ENCODE measurements at places on chromosomes 5 and 9. TPM values are rescaled to one million over a fixed set of nuclear protein-coding genes. Genes with fewer than 3 reads are reported as not detected.
A peak's percentile ranks its signal among the peaks of the same experiment; 100 is the strongest.

Gene IL13
- 0.30 TPM for total RNA-seq

Gene PCDHB7
- total RNA-seq: not detected

Gene SLC34A3
- total RNA-seq: not detected

Gene RNF183
- 0.37 TPM for total RNA-seq

Gene ADAMTS2
- total RNA-seq: not detected

Gene TMEFF1
- 0.20 TPM for total RNA-seq

DNA sequence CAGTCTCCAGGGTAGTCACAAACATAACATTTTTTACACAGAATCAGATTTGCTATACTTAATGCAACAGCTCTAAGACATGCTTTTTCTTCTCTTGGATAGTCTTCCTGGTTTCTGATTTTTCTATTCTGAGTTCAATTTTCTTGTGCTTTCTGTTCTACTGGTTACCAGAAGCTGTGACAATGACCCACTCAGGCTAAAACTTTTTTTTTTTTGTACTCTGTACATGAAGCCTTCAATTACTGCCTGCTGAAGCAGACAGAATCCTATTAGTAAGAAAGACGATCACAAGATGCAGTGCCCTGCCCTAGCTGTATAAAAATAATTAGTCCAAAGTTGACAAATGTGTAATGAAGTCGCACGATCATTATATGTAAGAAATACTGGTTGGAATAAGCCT is 231.1 kb upstream of the TBCA start:
- no peak for DNase-seq

DNA sequence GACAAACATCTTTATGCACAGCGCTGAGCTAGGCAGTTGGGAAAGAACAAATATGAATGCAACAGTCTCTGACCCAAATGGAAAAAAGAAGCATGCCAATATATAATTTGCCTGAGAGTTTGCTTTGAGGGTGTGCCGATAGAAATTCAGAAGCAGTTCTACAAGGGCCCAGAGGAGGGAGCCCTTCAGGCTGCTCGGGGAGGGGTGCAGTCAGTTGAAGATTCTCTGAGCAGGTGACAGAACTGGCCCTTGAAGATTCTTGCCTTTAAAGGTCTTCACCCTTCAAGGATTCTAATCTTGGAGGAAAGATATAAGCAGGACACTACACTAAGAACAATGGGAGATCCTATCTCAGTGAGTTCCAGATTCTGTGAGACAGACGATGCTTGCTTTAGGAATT is 3.7 kb upstream of the PAPPA start:
- DNase-seq: no peak

DNA sequence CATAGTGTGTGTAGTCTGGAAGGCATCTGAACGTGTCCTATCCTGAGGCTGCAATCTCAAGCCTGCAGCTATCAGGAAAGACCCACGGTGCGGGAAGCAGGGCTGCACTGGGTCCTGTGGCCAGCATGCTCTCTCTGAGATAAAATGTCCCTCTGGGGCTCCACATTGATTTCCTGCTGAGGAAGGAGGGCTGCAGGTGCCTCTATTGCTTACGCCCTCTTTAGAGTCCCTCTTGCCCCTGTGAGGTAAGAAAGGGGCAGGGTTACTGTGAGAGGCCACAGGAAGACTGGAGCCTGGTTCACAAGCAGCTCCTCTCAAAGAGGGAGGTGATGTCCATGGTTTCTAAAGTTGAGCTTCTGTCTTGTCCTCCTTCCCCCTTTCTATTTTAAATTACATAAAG is 299.9 kb upstream of the RFX3 start:
- no peak for DNase-seq

DNA sequence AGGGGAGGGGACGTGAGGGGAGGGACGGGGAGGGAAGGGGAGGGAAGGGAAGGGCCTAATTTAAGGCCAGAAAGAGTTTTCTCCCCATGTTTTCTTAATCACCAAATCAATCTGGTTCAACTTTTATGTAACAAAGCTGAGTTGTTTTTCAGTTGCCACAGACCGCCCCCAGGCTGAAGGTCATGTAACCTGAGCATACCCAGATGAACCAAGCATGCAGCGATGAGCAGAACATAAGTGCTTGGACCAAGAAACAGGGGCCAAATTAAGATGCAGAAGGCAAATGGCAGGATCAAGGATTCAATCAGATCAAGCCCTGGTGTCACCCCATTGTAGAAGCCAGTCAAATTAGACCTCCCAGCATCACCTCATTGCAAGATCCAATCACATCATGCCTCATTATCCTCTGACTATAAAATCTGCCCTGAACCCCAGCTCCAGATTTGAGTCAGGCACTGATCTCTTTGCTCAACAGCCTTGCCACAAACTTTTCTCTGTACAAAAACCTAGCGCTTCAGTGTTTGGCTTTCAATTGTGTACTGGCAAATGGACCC is 113.5 kb upstream of the TNPO1 start:
- no peak for DNase-seq

GRCh38 chr5:32299059-32299677 is 13.6 kb downstream of the MTMR12 start:
- no peak for DNase-seq

DNA sequence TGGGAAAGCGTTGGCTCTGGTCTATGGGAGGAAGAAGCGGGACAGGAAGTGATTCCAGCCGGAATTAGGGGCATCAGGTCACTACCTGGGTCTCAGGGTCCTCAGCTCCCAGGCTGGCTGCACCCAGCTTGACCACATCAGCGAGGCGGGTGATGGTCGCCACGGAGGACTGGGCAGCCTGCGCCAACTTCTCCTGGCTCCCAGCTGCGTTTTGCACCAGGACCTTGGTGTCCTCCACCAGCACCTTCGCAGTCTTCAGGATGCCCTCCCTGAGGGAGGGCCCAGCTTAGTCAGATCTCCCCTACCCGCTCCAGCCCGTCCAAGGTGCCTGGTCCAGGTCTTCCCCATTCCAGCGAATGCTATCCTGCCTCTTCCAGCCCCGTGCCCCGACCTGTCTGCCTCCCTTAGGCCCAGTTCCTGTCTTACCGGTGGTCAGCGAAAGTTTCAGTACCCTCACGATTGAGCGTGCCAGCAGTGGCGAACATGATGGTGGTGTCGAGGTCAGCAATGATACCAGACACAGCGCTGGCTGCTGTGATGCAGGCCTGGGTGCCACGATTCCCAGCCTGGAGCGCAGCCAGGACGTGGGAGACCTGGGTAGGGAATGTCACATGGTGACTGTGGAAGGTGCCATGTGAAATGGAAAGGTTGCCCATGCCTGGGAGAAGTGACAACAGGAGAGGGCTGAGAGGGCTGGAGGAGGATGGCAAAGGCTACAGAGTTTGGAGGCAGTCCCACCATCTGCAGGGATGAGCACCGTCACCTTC is 14.4 kb upstream of the TPM2 start:
- no peak for DNase-seq

- no peak for DNase-seq
Measured at GRCh38 chr9:115522912-115523311, 405.0 kb upstream of the TNC start.

DNA sequence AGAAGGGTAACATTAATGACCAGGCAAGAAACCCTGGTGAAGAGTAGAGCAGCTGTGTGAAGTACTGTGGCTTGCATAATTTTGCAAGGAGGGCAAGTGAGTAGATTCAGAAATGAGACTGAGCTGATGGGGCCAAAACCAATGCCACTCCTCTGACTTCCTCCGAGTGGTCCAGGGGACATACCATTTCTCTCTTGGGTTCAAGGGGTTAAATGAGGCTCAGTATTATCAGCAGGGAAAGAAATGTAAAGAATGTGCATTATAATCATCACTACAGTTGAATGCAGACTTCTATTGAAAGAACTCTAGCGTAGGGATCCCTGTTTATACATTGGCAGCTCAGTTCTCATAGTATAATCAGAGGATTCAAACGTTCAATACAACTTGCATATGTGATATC is 9.9 kb downstream of the POLR3G start:
- no peak for DNase-seq

GRCh38 chr5:20212701-20213100 is 224.7 kb upstream of the CDH18 start:
- DNase-seq: no peak

DNA sequence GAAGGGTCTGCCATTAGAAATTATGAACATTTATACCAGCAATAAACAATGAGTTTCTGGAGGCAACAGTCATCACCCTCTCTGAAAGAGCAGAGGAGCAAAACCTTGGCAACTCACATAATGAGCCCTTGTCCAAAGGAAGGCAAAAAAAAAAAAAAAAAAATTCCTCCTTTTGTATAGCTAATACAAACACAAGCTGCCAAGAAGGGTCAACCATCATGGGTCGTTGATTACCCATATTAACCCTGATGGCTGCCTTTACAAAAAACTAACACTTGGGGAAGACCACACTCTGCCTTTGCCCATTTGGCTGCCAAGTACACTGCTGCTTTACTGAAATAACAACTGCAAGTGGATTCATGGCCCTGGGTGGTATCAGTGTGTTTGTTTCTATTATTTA is 272.7 kb downstream of the ADAMTSL1 start:
- no peak for DNase-seq

- DNase-seq: peak; percentile 17
Measured at GRCh38 chr9:114002986-114003350, 75.1 kb downstream of the AMBP start.

DNA sequence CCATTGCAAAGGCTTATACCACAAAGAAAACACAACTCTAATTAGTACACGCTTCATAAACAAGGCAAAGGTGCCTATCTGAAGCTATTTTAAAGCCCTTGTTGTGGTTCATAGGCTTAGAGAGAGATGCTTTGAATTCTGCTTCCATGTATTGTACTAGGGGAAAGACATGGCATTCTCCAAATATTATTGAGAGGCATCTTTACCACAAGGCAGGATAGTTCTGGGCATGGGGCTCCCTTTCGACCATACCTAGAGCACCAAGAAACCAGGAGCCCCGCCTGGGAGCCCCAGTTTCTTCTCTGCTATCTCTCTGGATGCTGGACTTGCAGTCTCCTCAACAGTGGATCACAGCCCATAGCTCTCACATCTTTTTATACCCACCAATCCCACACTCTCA is 93.7 kb downstream of the NFIB start:
- no peak for DNase-seq

GRCh38 chr9:107878462-107878861 is 388.9 kb upstream of the KLF4 start:
- DNase-seq: no peak

DNA sequence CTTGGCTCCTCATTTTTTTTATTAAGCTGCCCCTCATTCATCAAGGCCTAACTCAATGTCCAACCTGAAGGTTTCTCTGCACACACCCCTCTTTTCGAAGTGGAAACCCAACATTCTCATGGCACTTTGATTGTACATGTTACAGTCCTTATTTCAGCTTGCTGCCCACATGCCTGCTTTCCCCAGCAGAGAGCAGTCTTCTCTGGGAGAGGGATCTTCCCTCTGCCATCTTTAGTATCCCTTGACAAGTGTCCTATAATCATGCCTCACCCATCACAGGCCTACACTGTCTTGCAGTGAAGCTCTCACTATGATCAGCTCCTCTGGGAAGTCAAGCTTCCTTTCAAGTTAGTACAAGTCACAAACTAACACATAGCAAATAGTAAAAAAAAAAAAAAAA is 175.1 kb downstream of the ACER2 start:
- no peak for DNase-seq

- DNase-seq: no peak
Measured at GRCh38 chr9:110744715-110745384, 76.3 kb downstream of the MUSK start.

DNA sequence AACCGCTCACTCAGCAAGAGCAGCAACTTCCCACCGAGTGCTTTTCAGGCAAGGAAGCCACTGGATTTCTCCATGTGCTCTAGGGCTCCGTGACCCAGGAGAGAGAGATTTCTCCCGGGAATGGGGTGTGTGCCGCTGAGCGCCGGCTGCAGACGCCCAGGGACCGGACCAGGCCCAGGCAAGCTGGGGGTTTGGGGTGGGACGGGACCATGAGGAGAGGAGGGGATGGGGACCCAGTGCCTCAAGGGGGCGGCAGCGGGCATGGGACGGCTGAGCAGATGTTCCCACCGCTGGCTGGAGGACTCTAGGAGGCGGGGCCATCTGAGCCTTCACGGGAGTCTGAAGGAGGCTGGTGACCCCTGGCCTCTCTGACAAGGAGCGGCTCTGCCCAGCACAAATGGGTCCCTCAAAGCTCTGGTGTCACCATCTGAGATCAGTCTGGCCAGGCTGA is 8.5 kb downstream of the LCN9 start:
- no peak for DNase-seq

- DNase-seq: no peak
Measured at GRCh38 chr9:91534374-91534773, 110.7 kb upstream of the NFIL3 start.

Measured in activated naive CD8-positive, alpha-beta T cell treated with anti-CD3 and anti-CD28 coated beads, Interleukin-2, amount 10 ng/mL, durations not matched to agents 7 days and 5 days (primary cell).